ENCODE measurements at places on chromosomes 5 and 9.

- no peak for DNase-seq
These were observed 153.3 kb upstream of the SLC12A2 start for GRCh38 chr5:127930311-127930710.

- no peak for DNase-seq
These were observed 32.8 kb downstream of the ASS1 start for GRCh38 chr9:130477564-130477963.

- DNase-seq, result no peak
These were observed 16.9 kb downstream of the PCSK5 start for GRCh38 chr9:75907329-75907728.

- no peak for DNase-seq
These were observed 5.6 kb downstream of the OTULINL start for GRCh38 chr5:14587150-14587549.

- DNase-seq, result no peak
These were observed 53.6 kb downstream of the CWC27 start for GRCh38 chr5:64822320-64822719.

- DNase-seq, result no peak
These were observed 292.1 kb downstream of the GADD45G start for GRCh38 chr9:89896806-89897340.

DNA sequence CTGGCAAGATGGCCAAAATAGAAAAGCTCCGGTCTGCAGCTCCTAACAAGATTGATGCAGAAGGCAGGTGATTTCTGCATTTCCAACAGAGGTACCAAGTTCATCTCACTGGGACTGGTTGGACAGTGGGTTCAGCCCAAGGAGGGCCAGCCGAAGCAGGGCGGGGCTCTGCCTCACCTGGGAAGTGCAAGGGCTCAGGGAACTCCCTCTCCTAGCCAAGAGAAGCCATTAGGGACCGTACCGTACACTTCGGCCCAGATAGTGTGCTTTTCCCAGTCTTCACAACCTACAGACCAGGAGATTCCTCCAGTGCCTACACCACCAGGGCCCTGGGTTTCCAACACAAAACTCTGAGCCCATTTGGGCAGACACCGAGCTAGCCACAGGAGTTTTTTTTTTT, 277.8 kb downstream of the SLCO4C1 start:
- DNase-seq, result no peak

DNA sequence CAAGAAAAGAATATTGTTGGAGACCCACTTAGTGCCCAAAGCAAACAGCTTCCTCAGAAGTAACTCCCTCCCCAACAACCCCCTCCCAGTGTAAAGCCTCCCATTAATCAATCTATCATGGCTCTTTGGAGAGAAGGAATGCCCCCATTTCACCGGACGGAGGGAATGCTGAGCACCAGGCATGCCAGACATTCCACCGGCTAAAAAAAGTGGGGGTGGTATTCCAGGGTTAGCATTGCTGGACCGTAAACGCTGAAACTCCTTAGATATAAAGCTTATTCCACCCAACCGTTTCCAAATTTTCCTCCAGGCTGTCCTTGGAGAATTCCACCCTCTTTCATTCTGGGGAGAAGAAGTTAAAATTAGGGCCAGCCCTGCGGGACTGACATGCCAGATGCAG, 363 bp upstream of the MAMDC2 start:
- no peak for DNase-seq

DNA sequence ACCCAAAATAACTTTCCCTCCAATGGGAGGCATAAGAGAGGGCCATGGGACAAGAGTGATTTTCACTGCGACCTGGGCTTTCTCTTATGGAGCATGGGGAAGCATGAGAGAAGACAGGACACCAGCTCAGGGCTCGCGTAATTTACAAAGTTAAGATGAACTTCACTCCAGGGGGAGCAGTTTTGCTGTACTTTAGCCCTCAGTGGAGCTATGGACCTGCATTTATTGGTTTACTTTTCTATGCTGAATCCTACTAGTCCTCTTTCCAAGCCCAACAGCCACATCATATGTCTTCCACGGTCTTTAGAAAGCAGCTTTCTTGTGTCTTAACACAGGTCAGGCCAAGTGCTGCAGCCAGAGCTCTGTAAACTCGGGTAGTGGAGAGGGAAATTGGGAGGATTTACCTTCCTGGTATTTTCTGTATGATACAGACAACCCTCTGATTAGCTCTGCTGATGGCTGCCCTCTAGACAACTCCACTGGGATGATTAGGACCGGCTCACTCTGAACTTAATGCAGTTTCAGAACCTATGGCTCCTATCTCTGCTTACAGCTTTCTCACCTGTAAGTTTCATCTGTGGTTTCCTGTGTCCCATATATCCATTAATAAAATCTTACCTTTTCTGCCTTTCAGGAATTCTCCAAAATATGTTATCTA, 581.0 kb upstream of the RORB start:
- no peak for DNase-seq

GRCh38 chr5:102794047-102794446, 38.9 kb downstream of the PAM start:
- no peak for DNase-seq

GRCh38 chr5:124866355-124867136, 120.1 kb upstream of the ZNF608 start:
- no peak for DNase-seq

- no peak for DNase-seq
These were observed 18.7 kb downstream of the ERGIC1 start for GRCh38 chr5:172852490-172853354.

DNA sequence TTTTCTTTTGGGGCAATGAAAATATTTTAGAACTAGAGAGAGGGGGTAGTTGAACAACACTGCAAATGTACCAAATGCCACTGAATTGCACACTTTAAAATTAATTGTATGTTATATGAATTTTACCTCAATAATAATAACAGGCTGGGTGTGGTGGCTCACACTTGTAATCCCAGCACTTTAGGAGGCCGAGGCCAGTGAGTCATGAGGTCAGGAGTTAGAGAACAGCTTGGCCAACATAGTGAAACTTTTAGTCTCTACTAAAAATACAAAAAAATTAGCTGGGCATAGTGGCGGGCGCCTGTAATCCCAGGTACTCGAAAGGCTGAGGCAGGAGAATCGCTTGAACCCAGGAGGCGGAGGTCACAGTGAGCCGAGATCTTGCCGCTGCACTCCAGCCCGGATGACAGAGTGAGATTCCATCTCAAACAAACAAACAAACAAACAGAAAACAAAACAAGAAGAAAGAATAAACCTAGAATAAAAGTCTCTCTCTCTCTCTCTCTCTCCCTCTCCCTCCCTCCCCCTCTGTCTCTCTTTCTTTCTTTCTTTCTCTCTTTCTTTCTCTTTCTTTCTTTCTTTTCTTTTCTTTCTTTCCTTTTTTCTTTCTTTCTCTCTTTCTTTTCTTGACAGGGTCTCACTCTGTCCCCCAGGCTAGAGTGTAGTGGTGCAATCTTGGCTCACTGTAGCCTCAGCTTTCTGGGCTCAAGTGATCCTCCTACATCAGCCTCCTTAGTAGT, 91.1 kb downstream of the BASP1 start:
- DNase-seq, result no peak

DNA sequence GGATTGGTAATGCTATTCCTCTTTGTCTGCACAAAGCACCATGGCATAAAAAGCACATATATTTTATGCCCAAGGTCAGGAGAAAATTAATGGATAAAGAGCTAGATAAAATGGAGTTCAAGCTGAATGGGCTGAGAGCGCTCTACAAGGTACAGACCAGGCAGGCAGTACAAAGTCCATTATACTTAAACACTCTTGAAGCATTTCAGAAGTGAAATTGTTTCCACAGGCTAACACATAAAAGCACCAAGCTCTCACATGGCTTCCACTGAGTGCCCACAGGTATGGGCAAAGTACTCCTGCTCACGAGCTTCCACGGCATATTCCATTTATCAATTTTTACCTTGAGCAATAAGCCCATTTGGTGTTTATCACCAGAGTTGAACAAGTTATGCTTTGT, 771.2 kb upstream of the DMAC1 start:
- no peak for DNase-seq

DNA sequence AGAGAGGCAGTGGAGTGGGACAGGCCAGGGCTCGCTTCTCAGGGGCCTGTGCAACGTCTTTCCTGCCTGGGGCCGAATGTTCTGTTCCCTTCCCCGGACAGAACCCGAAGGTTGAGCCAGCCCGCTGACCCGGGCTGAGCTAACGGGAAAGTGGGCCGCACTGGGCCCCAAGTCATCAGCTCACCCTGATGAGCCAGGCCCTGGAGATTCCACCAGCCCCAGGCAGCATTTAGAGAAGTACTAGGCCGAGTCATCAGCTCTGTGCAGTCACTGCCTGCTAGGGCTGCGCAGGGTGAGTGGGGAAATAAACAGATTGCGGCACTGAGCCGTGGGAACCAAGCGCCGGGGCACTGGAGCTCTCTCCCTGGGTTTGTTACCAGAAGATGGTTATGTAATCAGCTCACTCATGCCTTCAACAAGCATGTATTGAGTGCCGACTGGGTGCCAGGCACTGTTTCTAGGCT, 29.1 kb upstream of the DUSP1 start:
- no peak for DNase-seq

- DNase-seq, result no peak
These were observed 97.6 kb upstream of the GRHPR start for GRCh38 chr9:37324691-37325490.

All from stimulated activated CD8-positive, alpha-beta memory T cell treated with anti-CD3 and anti-CD28 coated beads, Interleukin-12 subunit alpha, Interleukin-12 subunit beta, amount 100 ng/mL, for 4 hours (primary cell).